ENCODE measurements at places on chromosomes 1 and 21.

DNA sequence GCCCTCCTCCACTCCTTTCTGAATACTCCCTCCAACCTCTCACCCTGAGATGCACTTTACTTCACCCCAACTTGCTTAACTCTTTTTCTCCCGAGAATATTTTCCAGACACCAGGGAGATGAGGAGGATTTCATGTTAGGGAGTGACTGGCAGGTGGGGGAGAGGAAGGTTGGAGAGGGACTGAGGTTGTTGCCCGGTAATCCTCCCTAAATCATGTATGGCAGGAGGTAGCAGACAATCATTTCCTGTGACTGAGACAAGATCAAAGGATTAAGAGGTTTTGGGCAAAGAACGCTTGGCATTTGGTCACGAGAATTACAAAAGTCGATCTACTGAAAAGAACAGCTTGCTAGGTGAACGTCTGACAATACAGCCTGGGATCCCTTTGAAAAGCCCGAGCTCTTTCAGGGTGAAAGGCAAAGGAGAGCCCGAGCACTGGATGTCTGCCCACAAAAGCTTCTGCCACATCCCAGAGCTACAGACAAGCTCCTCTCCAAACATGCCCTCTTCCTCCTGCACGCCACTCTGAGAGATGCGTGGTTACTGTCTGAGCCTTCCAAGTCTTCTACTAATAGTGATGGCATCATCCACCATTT lies 154.1 kb downstream of the DAB1 start:
- H3K4me1 ChIP-seq, result no peaks in the 10 kb centered on the region
- DNase-seq, result no peak
- H3K4me3 ChIP-seq, result no peak overlapping the region
- H3K36me3 ChIP-seq, result no peaks in the 10 kb centered on the region

GRCh38 chr1:29129916-29130315 lies 6.2 kb upstream of the TMEM200B start:
- DNase-seq, result no peak
- no peak overlapping the region for H3K27ac ChIP-seq
- H3K4me1 ChIP-seq, result peaks cover 10% of the 10 kb centered on the region

DNA sequence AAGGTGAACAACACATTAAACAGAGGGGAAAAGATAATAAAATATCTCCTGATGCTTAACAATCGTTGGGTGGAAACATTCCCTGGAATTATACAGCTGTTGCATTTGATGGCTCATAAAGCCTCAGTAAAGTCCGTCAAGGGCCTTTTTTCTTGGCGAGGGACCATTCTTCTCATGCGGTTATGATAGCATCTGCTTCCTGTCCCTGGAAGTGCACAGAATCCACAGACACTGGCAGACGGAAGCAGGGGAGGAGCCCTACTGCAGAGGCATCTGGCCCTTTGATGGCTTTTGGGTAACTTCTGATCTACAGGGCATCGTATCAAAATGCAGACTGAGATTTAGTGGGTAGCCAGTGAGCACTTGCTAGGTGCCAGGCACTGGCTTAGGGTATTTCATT lies 286.9 kb downstream of the KIF26B start:
- no peak overlapping the region for H3K27ac ChIP-seq
- DNase-seq, result no peak
- no peaks in the 10 kb centered on the region for H3K27me3 ChIP-seq
- H3K36me3 ChIP-seq, result no peaks in the 10 kb centered on the region

GRCh38 chr1:92992877-92993276 lies 31.6 kb upstream of the DIPK1A start:
- DNase-seq, result no peak
- H3K36me3 ChIP-seq, result no peaks in the 10 kb centered on the region
- H3K27ac ChIP-seq, result no peak overlapping the region
- H3K27me3 ChIP-seq, result no peaks in the 10 kb centered on the region

DNA sequence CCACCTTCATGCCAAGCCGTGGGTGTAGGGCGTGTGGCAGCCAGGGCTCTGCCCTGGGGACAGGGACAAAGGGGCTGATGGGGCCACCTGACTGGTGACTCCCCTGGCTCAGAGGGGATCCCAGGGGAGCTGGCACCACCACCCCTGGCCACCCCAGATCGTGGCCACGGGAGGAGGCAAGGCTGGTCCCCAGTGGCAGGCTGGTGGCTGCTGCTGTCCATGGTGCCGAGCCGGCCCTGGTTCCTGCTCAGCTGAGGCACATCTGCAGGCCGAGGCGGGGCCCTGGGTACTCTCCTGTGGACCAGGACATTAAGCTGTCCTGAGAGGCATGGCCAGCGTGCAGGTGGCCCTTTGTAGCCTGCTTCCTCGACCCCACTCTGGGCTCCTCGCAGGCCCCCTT lies 6.5 kb downstream of the PLCH2 start:
- H3K27me3 ChIP-seq, result no peaks in the 10 kb centered on the region
- DNase-seq, result no peak
- H3K36me3 ChIP-seq, result no peaks in the 10 kb centered on the region
- no peak overlapping the region for H3K27ac ChIP-seq

- peak overlapping the region; percentile 75 for H3K4me3 ChIP-seq
- H3K27me3 ChIP-seq, result no peaks in the 10 kb centered on the region
- DNase-seq, result no peak
- peaks cover 52% of the 10 kb centered on the region for H3K4me1 ChIP-seq
- peak overlapping the region; percentile 95 for H3K27ac ChIP-seq
- H3K36me3 ChIP-seq, result no peaks in the 10 kb centered on the region
Observed at GRCh38 chr1:110210604-110211495, 736 bp downstream of the KCNC4 start.

GRCh38 chr1:35564037-35564883 lies 6.7 kb downstream of the NCDN start:
- H3K36me3 ChIP-seq, result peaks cover 10% of the 10 kb centered on the region
- H3K4me3 ChIP-seq, result no peak overlapping the region
- H3K27ac ChIP-seq, result no peak overlapping the region
- peaks cover 26% of the 10 kb centered on the region for H3K4me1 ChIP-seq

- peak overlapping the region; percentile 66 for H3K4me3 ChIP-seq
- no peak for DNase-seq
- H3K4me1 ChIP-seq, result peaks cover 26% of the 10 kb centered on the region
- peak overlapping the region; percentile 95 for H3K27ac ChIP-seq
Observed at GRCh38 chr1:16237343-16237830, 404 bp upstream of the CPLANE2 start.

DNA sequence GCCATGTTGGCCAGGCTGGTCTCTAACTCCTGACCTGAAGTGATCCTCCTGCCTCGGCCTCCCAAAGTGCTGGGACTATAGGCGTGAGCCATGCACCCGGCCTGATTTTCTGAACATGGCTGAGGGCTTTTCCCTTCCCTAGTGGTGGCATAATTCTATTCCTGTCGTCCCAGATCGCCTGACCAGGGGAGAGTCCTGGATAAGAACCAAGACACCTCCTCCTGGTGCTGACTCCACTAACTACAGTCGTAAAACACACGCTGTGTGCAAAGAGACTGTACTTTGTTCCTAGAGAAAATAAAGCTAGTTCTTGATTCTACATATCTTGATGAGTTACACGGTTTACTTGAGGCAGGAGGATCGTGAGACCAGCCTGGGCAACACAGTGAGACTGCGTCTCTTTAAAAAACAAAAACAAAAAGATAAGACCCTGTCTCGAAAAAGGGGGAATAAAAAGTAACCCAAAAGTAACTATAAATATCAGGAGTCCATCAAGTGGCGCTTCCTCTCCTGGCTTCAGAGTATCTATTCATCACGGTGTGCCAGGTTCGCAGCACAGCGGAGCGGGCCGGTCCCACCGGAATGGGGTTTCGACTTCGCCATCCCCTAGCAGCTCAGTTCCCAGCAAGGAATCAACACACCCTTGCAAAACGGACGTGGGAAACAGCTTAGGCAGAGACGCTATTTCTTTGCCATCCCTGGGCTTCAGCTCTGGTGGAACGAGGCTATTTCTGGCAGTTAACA lies 973 bp downstream of the SDF4 start:
- peak overlapping the region; percentile 94 for H3K4me3 ChIP-seq
- peaks cover 25% of the 10 kb centered on the region for H3K36me3 ChIP-seq

DNA sequence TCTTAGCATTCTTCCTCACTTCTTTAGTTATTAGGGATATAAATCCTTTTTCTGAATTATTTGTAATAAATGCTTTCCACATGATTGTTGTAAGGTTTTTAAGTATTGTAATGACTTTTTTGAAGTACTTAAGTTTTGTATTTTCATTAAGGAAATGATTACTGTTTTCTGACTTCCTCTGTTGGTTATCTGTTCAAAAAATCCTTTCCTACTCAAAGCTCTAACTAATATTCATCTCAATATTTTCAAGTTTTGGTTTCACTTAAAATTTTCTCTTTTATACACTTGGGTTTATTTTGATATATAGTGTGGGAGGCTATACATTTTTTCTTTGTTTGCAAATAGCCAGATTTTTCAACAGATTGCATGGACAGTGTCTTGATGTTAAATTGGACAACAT lies 59.9 kb upstream of the NHLH2 start:
- no peaks in the 10 kb centered on the region for H3K4me1 ChIP-seq
- no peak overlapping the region for H3K27ac ChIP-seq
- DNase-seq, result no peak
- H3K27me3 ChIP-seq, result no peaks in the 10 kb centered on the region

DNA sequence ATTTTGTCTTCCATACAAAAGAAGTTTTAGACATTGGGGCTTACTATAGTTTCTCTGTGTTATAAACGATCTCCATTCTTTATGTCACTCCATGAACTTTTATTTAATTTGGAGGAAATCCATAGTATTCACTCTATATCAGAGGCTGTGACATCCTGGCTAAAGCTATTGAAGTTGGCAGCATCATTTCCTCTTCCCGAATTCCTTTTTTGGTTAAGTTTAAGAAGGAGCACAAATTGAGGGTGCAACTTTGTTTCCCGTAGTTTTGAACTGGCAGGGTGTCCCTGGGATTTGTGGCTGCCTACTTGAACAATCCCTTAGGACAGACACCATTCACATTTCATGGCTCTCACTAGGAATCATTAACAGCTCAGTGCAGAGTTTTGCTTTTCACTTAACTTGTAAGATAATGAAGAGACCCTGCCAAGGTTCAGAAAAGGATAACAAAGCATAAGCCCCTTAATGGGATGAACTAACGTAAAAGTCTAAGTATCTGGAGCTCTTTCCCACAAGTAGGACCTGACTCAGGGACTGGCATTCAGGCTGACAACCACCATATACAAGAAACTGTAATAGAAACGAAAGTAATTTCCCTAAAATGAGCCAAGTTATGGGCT lies 13.9 kb downstream of the S1PR1 start:
- no peaks in the 10 kb centered on the region for H3K4me1 ChIP-seq
- H3K4me3 ChIP-seq, result no peak overlapping the region
- no peak overlapping the region for H3K27ac ChIP-seq
- DNase-seq, result no peak
- H3K36me3 ChIP-seq, result no peaks in the 10 kb centered on the region
- H3K27me3 ChIP-seq, result no peaks in the 10 kb centered on the region

GRCh38 chr1:48939828-48940227 lies 163.1 kb upstream of the BEND5 start:
- no peaks in the 10 kb centered on the region for H3K36me3 ChIP-seq
- no peak for DNase-seq
- no peak overlapping the region for H3K27ac ChIP-seq
- no peaks in the 10 kb centered on the region for H3K27me3 ChIP-seq
- H3K4me1 ChIP-seq, result no peaks in the 10 kb centered on the region

DNA sequence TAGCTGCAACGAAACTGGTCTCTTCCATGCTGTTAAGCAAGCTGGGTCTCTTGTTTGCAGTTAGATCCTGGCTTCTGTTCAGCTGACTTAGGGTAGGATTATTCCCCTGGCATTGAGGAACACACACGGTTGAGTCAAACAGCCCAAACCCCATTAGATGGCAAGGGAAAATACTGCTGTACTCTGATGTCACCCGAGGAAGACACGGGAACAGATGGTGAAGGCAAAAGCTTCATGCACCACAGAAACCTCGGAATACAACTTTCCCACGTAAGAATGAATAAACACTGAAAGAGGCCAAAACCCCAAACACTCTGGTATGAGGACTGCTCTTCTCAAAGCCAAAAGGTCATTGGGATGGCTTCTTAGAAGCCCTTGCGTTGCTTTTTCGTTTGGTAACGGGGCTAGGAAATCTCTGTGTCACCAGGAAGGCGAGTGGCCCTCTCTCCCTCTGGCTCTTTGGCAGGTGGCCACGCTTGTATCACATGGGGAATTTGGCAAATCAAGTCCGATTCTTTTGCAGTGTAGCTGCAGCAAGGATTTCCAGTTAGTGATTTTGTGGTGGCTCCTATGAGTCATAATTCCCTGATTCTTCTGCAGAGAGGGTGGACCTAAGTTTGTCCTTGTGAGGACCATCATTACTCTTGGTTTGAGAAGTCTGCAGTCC lies 16.7 kb upstream of the LYST start:
- H3K4me3 ChIP-seq, result peak overlapping the region; percentile 25
- H3K36me3 ChIP-seq, result no peaks in the 10 kb centered on the region
- H3K4me1 ChIP-seq, result peaks cover 37% of the 10 kb centered on the region
- DNase-seq, result peak; percentile 95

- no peak overlapping the region for H3K4me3 ChIP-seq
- H3K27me3 ChIP-seq, result no peaks in the 10 kb centered on the region
- no peaks in the 10 kb centered on the region for H3K4me1 ChIP-seq
- DNase-seq, result no peak
- no peak overlapping the region for H3K27ac ChIP-seq
- H3K36me3 ChIP-seq, result no peaks in the 10 kb centered on the region
Observed at GRCh38 chr1:213332491-213332890, 281.4 kb downstream of the RPS6KC1 start.

DNA sequence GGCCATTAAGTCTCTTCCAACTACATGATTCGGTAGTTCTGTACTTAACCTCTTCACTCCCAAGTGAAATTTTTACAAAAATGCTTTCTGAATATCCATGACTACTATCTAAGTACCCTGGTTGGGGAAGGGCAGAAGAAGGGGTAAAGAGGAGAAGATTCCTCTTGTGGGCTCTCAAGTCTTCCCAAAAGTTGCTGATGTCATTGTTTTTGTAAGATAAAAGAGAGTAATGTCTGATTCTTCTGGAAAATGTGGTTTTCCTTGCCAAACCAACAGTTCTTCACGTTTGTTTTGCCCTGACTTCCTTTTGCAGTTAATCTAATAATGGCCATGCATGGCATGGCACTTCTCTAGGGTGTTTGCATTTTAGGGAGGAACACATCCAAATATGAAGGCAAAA lies 34.7 kb upstream of the AK4 start:
- no peaks in the 10 kb centered on the region for H3K27me3 ChIP-seq
- DNase-seq, result no peak
- no peak overlapping the region for H3K4me3 ChIP-seq
- no peak overlapping the region for H3K27ac ChIP-seq

DNA sequence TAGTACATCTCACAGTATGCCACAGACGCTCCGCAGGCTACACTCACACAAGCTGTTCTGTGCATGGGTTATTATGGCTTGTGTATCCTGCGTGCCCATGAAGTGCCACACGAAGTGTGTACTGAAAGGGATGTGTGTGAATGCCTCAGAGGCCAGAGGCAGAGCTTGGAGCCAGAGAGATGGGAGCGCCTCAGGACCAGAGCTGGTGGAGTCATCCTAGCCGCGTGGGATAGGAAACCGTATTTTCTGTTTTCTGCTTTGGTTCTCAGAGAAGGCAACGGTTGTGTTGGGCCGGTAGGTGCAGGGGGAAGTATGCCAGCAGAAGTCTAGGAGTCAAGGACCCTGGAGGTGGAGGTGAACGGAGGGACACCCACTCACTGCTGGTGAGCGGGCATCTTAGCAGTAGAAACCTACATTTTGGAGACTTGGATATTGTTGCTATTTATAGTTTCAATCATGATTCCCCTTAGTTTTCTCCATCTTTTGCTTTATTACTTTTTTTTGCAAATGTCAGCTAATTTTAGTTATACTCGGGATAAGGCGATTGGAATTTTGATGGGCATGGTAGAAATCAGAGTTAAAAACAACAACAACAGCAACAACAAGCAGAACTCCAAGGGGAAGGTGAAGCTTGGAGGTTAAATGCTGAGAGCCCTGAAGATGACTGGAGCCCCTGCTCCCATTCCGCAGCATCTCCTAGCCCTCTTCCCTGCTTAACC lies 188.2 kb downstream of the DYRK1A start:
- H3K27ac ChIP-seq, result no peak overlapping the region
- peak; percentile 49 for DNase-seq
- H3K4me1 ChIP-seq, result peaks cover 12% of the 10 kb centered on the region
- H3K27me3 ChIP-seq, result no peaks in the 10 kb centered on the region
- no peak overlapping the region for H3K4me3 ChIP-seq
